ENCODE measurements at places on chromosomes 16 and 17.

- DNase-seq, result no peak
Observed at GRCh38 chr17:17469996-17470395, 6.8 kb upstream of the MED9 start.

GRCh38 chr17:79979221-79979741, 56.4 kb downstream of the TBC1D16 start:
- no peak for DNase-seq

DNA sequence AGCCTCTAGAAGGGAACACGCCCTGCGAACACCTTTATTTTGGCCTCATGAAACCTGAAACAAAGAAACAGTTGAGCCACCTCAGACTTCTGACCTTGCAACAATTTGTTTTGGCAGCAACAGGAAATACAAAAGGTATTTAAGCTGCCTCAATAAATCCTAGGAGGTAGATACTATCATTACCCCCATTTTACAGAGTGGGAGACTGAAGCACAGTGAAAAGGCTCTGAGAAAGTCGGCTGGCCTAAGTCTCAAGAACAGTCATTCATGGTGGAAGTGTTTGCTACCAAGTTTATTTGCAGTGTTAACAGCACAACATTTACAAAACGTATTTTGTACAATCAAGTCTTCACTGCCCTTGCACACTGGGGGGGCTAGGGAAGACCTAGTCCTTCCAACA, 19.0 kb downstream of the RND2 start:
- DNase-seq, result no peak

GRCh38 chr17:7356072-7356549, 1.2 kb downstream of the TMEM95 start:
- peak; percentile 93 for DNase-seq

- DNase-seq, result no peak
Observed at GRCh38 chr17:34730816-34731215, 151.4 kb downstream of the TMEM132E start.

- no peak for DNase-seq
Observed at GRCh38 chr17:76532072-76532651, 5.3 kb downstream of the CYGB start.

DNA sequence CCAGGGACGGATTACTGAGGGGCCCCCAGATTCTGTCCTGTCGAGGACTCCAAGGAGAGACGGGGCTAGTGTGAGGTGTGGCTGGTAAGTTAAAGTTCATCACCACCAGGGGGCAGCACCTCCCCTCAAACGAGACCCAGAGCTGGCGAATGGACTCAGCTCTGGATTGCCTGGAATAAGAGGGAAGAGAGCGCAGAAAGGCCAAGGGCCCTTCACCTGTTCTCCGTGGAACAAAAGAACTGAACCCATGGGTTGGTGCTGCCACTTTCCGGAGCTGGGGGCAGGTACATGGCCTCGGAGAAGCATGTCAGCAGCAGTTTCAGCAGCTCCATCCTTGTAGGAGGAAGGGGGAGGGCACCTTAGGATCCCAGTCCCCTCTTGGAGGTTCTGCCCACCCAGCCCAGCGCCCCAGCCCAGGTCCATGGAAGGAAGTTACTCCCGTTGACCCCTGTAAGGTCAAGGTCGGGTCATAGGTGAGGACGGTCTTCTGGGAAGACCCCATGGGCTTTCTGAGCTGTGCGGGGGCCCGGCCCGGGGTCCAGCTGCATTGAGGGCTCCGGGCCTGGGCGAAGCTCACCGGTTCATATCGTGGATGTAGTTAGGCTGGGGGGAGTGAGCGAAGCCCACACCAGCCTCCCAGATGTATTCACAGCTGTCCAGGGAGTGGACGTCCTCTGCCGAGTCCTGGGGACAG, 10.8 kb downstream of the HID1 start:
- DNase-seq, result peak; percentile 94

DNA sequence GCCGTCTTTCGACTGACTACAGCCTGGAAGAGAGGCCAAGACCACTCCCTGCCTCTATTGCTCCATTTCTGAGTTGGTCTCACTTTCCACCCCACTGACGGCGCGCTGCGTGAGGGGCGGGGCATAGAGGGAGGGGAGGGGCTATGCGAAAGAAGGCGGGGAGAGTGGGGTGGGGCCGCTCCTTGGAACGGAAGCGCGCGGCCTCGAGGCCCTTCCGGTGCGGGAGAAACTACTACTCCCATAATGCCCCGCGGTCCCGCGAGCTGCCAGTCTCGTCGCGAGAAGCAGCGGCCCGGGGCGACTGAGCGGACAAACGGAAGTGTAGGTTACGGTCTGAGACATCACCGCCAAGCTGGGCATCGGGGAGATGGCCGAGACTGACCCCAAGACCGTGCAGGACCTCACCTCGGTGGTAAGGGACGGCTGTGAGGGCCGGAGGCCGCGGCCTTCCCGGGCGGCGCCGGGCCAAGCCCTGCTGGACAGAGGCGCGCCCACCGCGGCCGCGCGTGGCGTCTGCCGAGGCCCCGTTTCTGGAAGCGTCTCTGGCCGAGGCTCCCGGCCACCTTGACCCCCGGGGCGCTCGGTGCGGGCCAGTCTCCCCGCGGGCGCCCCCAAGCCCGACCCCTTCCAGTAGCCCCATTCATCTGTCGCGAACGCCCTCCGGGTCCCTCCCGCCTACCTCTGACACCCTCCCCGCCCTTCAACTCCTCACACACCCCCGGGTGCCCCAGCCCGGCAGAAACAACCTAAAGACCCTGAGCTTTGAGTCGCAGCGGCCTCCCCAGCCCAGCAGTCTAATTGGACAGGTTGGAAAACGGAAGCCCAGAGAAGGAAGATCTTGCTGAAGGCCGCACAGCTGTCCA, at the start of gene HSBP1:
Gene HSBP1, plus strand, starts transcription at position 269 of the 863 bp plus-strand sequence. Its CDS starts 99 bp downstream, at position 368.
- DNase-seq, result peak; percentile 95

DNA sequence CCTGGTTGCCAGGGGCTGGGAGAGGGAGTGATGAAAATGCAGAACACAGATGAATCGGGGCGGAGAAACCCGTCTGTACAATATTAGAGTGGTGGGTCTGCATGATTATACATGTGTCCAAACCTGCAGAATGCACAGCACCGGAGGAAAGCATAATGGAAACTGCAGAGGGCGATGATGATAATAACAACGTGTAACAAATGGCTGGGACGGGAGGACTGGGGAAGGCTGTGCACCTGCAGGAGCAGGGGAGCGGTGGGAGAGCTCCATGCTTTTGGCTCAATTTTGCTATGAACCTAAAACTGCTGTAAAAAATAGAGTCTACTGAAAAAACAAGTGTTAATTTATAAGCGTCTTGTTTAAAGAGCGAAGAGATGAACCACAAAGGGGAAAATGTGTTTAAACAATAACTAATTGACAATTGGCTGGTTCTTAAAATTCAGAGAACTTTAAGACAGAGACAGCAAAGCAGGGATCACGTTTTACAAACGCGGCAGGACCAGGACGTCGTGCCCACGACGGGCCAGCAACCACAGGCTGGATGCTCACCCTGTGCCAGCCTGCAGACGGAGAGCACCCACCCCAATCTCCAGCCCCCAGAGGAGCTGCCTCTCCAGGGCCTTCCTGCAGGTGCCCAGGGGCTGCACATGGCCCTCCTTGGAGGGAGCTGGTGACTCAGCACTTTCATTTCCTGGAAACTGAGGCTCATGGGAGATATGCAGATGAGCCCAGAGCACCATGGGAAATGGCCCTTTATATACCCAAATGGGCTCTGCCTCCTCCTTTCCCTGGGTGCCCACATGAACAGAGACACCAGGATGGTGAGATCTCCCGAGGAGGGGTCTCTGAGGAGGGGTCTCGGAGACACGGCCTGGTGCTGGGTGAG, at the start of gene TEX19:
Gene TEX19, plus strand, starts transcription at position 783 of the 886 bp plus-strand sequence. CDS start 2,904 bp downstream, outside the sequence.
- peak; percentile 58 for DNase-seq

DNA sequence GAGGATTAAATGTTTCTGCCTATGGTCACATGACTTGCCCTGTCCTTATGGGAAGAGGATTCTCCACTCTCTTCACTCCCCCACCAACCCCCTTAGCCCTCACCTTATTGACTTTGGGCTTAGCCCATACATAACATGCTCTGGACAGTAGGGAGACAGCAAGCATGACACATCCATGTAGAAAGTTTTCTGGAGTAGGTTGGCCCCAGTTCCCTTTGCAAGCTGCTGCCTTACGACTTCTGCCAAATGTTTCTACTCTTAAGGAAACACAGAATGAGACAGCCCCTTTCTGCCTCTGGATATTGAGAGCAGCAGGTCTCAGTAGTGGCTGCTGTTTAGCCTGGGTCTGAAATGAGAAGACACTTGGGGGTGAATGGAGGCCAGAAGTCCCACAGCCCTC, 282.2 kb downstream of the MAP2K6 start:
- DNase-seq, result no peak

- DNase-seq, result no peak
Observed at GRCh38 chr17:50506298-50506697, 1.9 kb upstream of the MYCBPAP start.

All from ELF-1 (cell line).